CD4-positive, alpha-beta T cell treated with Interleukin-4 for 1 hour (primary cell): ENCODE measurements at places on chromosomes 6 and 20.
A peak's percentile ranks its signal among the peaks of the same experiment; 100 is the strongest.

- DNase-seq = no peak
Measured at GRCh38 chr6:136173519-136174507, 76.3 kb downstream of the MTFR2 start.

DNA sequence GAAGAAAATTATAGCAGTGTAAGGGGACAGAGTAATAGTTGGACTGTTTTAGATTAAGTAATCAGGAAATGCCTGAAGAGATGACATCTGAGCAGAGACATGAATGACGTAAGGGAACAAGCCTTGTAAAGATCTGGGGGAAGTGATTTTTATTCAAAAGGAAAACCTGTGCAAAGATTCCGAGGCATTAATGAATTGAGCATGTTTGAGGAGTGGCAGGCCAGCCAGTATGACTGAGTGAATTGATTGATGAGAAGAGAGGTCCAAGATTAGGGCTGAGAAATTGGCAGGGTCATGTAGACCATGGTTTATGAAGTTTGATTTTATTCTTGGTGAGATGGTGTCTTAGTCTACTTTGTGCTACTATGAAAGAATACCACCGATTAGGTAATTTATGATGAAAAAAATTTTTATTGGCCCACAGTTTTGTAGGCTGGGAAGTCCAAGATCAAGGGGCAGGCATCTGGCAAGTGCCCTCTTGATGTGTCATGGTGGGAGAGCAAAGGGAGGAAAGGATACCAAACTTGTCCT is 95.1 kb downstream of the LIN28B start:
- DNase-seq = no peak

- DNase-seq = no peak
Measured at GRCh38 chr6:28982476-28983266, 22.4 kb downstream of the ZNF311 start.

DNA sequence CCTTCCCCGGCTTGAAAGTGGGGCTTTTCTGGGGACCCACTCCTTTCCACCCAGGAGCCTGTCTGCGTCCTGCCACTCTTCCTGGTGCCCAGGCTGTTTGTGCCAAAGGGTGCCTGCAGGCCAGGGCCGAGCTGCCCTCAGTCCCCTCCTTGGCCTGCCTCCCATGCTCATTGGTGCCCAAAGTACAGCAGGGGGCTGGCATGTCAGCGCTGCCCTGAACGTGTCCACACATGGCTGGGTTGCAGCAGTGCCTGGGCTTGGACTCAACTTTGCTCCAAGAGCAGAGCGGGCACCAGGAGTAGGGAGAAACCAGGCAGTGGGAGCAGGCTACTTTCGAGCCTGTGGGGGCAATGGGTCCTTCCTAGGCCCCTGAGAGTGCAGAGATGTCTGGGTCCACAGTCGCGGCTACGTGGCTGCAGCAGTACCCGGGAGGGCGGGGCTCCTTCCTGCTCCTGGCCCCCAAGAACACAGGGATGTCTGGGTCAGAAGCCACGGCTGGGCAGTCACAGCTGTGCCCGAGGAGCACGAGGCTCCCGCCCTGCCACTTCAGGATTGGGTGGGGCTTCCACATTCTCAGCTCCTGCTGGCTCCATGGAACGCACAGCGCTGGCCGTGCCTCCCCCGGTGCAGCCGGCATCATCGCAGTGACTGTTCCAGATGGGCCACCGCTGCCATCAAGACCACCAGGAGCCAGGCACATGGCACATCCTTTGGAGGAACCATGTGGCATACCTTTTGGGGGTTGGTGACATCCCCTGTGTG is 50.0 kb upstream of the CLDN20 start:
- no peak for DNase-seq

DNA sequence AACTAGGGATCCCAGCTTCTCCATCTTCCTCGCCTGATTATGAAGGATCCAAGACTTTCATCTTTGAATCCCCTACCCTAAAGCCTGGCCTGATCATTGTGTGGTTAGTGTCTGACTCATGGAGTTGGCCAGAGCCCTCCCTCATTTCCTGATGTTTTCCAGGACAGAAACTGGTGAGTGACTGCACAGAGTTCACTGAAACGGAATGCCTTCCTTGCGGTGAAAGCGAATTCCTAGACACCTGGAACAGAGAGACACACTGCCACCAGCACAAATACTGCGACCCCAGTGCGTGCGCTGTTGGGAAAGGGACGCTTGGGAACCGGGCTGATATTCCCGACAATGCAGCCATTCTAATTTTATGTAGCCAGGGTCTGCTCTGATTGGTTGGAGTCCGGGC is 4.0 kb downstream of the CD40 start:
- DNase-seq = no peak

DNA sequence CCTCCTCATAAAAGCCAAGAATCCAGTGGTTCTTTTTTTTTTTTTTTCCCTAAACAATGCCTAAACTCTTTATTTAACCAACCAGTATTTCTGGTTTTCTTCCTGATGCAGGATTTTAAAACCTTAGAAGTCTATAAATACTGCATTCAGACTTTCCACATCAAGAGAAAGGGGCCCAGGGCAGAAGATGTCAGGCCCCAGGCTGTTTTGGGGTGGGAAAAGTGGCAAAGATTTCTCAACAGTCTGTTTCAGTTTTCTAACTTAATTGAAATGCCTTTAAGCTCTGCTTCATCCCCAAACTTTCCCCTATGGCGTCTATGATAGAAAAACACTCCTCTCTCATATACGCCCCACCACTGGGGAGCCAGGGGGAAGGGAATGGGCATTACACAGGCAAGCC is 33.1 kb downstream of the QRSL1 start:
- no peak for DNase-seq

DNA sequence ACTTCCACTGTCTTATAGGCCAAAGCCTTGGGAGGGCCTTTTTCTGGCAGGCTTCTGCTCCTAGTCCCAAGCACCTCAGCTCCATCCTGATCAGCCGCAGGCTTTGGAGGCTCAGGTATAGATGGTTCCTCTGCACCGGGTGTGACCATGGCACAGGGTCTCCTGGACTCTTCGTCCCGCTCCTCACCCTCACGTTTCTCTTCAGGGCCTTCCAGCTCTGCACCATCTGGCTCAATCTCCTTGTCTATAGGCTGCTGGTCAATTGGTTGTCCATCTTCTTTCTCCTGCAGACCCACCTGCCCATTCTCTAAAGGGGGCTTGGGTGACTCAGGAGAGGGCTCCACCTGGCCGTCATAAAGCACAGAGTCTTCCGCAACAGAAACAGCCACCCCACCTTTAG is 37.0 kb downstream of the BFSP1 start:
- DNase-seq = no peak

- DNase-seq = no peak
Measured at GRCh38 chr20:63966172-63966943, 3.4 kb downstream of the ZNF512B start.

GRCh38 chr20:23105193-23105592 is 19.1 kb upstream of the CD93 start:
- no peak for DNase-seq

- DNase-seq = no peak
Measured at GRCh38 chr20:6740096-6740495, 27.4 kb upstream of the BMP2 start.

- no peak for DNase-seq
Measured at GRCh38 chr6:5529733-5530132, 268.4 kb downstream of the FARS2 start.

GRCh38 chr6:133555685-133556084 is 314.5 kb downstream of the EYA4 start:
- DNase-seq = no peak

- no peak for DNase-seq
Measured at GRCh38 chr20:25025986-25026605, 31.8 kb downstream of the ACSS1 start.

GRCh38 chr6:142605922-142606485 is 304.2 kb downstream of the ADGRG6 start:
- no peak for DNase-seq

DNA sequence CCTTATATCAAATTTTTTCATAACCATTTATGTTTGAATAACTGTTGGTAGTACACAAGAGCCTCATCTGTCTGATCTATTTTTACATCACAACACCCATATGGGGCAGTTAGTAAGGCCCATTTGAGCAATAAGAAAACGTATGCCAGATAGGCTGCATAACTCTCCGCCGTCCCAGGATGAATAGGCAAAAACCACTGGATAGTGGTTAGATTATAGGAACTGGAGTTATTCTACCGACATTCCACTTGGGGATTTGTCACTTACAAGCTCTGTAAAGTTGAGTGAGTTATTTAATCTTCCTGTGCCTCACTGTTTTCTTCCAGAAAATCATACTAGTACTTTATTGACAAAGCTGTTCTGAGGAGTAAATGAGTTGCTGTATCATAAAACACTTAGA is 881.9 kb downstream of the QKI start:
- DNase-seq = no peak

- peak; percentile 70 for DNase-seq
Measured at GRCh38 chr20:48904566-48905296, 16.8 kb upstream of the ARFGEF2 start.

DNA sequence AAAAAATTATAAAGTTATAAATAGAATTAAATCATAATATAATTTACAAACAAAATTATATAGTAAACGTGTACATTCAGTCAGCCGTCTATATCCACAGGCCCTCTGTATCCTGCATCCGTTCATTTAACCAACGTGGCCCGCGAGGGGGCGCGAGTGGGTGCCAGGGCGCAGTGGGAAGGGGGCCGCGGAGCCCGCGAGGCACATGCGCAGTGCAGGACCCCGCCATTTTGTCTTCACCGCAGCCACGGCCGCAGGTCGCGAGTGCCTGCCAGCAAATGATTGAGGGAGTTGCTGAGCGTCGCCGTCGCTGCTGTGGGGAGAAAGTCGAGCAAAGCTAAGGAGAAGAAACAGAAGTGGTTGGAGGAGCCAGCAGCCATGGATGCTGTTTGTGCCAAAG is 53.4 kb upstream of the ECI2 start:
- no peak for DNase-seq

DNA sequence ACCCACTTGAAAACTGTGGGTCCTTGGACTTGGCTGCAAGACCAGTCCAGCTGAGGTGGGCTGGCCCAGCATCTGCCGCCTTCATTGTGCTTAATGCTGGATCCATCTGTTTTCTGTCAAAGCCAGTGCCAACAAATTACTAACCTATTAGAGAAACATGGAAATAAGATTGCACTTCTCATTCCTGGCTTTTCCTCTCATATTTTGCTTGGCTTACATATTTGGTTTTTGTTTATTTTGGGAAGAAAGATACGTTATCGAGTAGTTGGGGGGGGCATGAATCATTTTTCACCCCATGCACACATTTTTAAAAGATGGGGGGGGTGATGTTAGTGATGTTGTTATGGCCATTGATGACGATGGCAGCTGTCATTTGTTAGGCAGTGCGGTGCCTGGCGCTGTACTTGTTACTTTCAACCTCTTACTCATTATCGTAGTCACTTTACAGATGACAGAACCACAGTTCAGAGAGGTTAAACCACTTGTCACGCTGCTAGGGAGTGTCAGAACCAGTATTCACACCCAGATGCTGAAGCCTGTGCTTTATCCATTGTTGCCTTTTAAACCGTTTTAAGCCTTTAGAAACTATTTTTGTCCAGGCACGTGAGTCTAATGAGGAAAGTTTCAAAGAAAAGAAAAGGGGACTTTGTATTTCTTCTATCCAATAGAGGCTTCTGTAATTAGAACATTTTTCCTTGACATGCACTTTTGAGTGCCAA is 180.0 kb downstream of the TMEM242 start:
- peak; percentile 56 for DNase-seq

- DNase-seq = no peak
Measured at GRCh38 chr20:51410586-51411325, 131.8 kb downstream of the NFATC2 start.

DNA sequence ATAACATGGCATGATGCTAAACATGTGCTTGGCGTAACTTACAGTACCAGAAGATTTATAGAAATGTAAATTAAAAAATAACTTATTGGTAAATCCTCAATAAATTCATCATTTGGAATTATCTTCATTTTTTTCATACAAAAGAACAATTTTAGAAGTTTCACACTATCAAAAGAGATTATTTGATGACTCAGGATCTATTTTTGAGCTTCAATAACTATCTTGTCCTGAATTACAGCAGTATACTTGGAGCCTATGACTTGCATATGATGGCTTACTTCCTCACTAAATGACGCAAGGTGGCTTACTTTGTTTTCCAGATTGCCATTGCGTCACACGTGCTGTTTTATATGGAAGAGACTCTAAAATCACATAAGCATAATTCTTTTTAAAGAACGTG is 49.2 kb downstream of the KHDRBS2 start:
- DNase-seq = no peak

- DNase-seq = no peak
Measured at GRCh38 chr20:57091748-57092111, 174.7 kb downstream of the BMP7 start.

DNA sequence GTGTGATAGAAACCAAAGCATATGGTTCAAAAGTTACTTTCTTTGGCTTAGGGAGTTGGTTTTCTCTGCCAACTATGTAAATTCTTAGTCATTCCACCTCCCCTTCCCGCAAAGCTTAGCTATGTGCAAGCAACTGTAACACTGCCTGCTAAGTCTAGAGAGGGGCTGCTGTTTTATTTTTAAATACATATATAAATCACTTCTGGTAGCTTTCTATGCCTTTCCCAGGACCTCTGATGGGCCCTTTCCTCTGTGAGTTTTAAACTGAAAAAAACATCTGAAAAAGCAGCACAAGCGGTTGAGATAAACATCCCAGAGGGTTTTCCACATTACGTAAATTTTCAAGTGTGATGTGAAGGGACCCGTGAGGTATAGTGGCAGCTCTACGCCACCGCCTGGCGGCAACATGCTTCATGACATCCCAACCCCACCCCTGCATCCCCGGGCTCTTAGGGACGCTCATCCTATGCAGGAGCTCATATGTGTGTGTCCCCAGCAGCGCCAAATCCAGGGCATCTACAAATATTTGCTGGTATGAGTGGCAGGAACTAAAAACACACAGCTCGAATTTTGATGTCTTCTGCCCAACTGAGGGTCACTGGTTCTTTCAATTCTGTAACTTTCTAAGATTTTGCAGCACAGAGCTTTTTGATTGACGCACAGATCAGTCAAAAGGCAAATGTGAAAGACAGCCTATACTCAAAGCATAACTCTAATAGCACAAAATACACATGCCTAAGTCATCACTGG is 12.7 kb downstream of the SAYSD1 start:
- DNase-seq = no peak

DNA sequence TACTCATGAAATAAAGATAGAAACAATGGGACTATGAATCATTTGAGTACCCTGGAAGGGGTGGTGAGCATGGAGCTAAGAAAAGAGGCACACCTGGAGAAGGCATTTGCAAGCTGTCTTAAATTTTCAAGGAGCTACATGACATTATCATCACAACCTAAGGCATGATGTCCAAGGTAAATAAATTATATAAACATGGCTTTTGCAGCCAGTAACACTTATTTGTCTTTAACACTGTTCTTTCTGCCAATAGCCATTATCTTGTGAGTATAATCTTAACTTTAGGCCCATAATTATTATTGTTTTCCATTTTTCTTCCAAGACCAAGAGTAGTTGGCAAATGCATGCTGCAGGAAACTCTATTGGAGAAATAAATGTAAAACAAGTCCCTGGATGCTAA is 63.7 kb downstream of the ALDH5A1 start:
- no peak for DNase-seq
